Caudate nucleus (tissue), 63 donors: ENCODE measurements at places on chromosomes 1 and 21.

- DNase-seq, result no peak
Measured at GRCh38 chr1:238226810-238227209, 336.1 kb upstream of the ZP4 start.

DNA sequence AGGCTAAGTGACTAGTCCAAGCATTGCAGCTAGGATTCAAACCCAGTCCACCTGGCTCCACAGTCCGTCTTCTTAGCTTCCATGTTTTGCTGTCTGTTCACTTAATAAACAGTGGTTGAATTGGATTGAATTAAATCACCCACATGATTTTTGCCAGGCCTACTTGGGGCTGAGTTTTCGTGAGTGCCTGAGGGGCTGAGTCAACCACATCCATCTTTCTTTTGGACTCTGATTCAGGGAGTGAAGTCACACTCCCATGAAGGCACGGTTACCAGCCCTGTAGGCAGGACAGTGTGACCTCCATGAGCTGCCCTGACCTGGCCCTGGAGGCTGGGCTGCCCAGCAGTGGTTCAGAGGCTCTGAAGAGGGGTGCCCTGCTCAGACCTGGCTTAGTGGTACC is 123.7 kb downstream of the ACTL8 start:
- no peak for DNase-seq

GRCh38 chr1:204672482-204673121 is 12.9 kb downstream of the LRRN2 start:
- DNase-seq, result no peak

GRCh38 chr1:155218854-155219591 is 10.5 kb downstream of the MTX1 start:
- peak; percentile 52 for DNase-seq

GRCh38 chr1:171751221-171751620 is 9.4 kb upstream of the VAMP4 start:
- DNase-seq, result no peak

GRCh38 chr1:209040351-209040750 is 543.2 kb upstream of the CAMK1G start:
- no peak for DNase-seq

- peak; percentile 87 for DNase-seq
Measured at GRCh38 chr1:68111519-68112436, 61.4 kb upstream of the DIRAS3 start.

- no peak for DNase-seq
Measured at GRCh38 chr1:209057083-209057482, 526.4 kb upstream of the CAMK1G start.

GRCh38 chr1:109840011-109840629 is 70.5 kb upstream of the CSF1 start:
- DNase-seq, result no peak

DNA sequence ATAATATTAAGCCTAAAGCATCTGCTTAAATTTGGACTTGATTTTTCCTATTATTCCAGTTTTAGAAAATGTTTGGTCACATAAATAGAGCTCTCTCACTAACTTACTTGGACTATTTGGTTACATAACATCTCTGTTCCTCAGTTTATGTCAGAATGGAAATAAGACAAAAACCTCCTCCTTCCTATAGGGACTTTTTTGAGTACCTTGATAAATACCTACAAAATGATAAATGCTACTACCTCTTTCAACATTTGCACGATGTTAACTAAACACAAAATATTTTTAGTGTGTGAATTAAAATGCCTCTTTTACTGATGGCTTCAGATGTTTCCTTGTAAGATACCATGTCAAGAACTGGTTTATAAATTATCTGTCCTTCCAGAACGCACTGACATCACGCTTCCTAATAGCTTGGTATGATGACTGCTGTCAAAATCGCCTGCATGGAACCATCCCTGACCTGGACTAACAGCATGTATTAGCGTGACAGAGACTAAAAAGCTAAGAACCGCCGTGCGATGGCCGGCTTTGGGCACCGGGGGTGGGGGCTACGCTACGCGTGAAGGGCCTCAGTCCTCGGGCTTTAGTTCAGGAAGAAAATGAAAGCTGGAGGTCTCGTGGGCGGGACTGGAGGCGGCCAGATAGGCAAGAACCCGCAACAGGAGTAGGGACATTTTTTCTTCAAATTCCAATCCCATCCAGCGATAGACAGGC is 133.2 kb upstream of the BARHL2 start:
- DNase-seq, result no peak

GRCh38 chr21:22374218-22374969 is 1376.2 kb downstream of the NCAM2 start:
- DNase-seq, result no peak

DNA sequence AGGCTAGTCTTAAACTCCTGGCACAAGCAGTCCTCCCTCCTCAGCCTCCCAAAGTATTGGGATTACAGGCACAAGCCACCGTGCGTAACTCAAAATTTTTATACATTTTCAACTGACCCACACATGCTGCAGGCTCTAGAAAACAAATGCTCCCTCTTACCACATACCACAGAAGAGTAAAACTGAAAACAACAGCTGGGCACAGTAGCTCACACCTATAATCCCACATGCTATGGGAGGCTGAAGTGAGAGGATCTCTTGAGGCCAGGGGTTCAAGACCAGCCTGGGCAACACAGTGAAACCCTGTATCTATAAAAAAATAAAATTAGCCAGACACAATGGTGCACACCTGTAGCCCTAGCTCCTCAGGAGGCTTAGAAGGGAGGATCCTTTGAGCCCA is 56.7 kb downstream of the AKT3 start:
- no peak for DNase-seq

- no peak for DNase-seq
Measured at GRCh38 chr1:183165456-183165855, 20.6 kb upstream of the LAMC2 start.

- no peak for DNase-seq
Measured at GRCh38 chr1:107213225-107213624, 72.4 kb downstream of the NTNG1 start.

DNA sequence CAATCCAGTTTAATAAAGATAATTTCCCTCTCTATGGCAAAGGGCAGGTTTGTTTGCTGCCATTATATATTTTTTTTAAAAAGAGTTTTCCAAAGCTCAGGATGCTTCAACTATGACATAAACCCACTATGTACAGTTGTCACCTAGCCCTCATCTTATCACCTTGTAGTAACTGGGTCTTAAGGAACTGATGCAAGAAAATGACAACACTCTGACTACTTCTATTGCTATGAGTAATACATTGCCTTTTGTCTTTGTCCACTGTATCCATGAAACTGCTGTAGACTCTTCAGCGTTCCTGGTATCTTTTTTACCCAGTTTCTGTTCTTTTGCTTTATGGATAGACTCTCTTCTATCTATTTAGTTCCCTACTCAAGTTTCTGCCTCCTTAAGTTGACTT is 586.5 kb downstream of the NEGR1 start:
- no peak for DNase-seq

DNA sequence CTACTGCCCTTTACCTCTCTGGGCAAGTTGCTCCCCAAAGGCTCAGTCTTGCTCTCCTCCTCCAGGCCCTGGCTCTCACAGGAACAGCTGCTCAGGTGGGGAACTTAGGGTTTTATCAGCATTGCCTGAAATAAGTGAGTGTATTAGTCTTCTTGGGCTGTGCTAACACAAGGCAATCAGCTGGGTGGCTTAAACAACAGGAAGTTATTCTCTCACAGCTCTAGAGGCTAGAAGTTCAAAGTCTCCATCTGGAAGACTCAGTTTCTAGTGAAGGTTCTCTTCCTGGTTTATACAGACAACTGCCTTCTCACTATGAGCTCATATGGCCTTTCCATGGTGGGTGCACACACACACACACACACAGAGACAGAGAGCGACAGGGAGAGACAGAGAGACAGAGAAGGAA is 2.8 kb upstream of the CD1C start:
- no peak for DNase-seq

GRCh38 chr1:62142496-62142895 is 52.2 kb upstream of the L1TD1 start:
- no peak for DNase-seq

GRCh38 chr1:153490272-153491051 is 30.0 kb upstream of the S100A7 start:
- DNase-seq, result no peak
